NCI-H460 (cell line): ENCODE measurements at places on chromosomes 2 and 18. TPM values are rescaled to one million over a fixed set of nuclear protein-coding genes. Genes with fewer than 3 reads are reported as not detected.

SLC39A10 gene
- total RNA-seq = 42.3 and 45.4 TPM in 2 replicates

CRYBA2 gene
- total RNA-seq = not detected in 2 replicates

C1QL2 gene
- total RNA-seq = not detected in 2 replicates

CCDC68 gene
- 55.6 and 64.8 TPM in 2 replicates for total RNA-seq

CXCR1 gene
- not detected in 2 replicates for total RNA-seq

ZNF521 gene
- not detected in 2 replicates for total RNA-seq

RAMP1 gene
- 0.43 and 0.52 TPM in 2 replicates for total RNA-seq

ORC2 gene
- 28.4 and 30.9 TPM in 2 replicates for total RNA-seq

STON1 gene
- 1.0 and 1.2 TPM in 2 replicates for total RNA-seq

PLGLB2 gene
- 0.35 and 0.47 TPM in 2 replicates for total RNA-seq

LRRTM1 gene
- not detected in 2 replicates for total RNA-seq

TMBIM1 gene
- total RNA-seq = 107 and 124 TPM in 2 replicates

FAM161A gene
- 6.5 and 8.4 TPM in 2 replicates for total RNA-seq

C2orf42 gene
- total RNA-seq = 15.5 and 15.6 TPM in 2 replicates

LNPK gene
- total RNA-seq = 20.8 and 24.0 TPM in 2 replicates

ACADL gene
- 0.32 and 0.66 TPM in 2 replicates for total RNA-seq

GBX2 gene
- total RNA-seq = 1.8 and 3.8 TPM in 2 replicates
